ENCODE measurements at places on chromosomes 2 and 18.

DNA sequence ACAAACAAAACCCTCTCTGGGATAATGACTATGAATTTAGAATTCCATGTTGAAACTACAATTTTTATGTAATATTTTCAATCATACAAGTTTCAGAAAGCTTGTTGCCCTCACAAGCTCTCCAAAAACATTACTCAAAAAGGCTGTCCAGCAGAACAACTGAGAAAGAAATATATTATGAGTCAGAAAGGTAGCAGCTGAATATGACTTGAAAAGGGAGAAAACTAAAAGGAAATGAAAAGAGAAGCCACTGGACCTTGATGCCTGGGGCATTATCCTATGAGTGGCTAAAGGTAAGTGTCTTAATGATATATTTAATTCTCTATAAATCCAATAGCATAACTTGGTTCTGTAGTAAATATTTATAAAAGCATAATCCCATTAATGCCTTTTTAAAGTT lies 61.8 kb downstream of the NXPH2 start:
- DNase-seq: no peak

- no peak for DNase-seq
These were observed 118.5 kb downstream of the RPIA start for GRCh38 chr2:88810017-88810416.

DNA sequence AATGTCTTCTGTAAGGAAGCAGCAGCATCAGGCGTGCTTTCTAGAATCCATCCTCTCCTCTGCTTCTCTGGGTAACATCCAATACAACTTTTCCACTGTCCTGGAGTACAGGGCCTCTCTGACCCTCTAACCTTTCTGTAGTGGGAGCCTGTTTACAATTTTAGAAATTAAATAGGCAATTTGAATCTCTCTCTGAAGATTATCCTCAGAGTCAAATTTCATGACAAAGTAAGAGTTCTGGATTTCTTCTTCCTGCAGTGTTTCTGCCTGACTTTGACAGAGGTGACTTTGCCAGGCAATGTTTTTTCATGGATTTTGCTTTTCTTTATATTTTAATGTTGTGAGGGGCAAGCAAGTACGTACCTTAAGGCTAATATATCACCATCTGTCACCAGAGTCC lies 558.4 kb downstream of the PARD3B start:
- DNase-seq: no peak

GRCh38 chr2:205734436-205735037 lies 52.2 kb downstream of the NRP2 start:
- DNase-seq: no peak

- DNase-seq: no peak
These were observed 37.9 kb downstream of the CREB1 start for GRCh38 chr2:207567671-207568070.

DNA sequence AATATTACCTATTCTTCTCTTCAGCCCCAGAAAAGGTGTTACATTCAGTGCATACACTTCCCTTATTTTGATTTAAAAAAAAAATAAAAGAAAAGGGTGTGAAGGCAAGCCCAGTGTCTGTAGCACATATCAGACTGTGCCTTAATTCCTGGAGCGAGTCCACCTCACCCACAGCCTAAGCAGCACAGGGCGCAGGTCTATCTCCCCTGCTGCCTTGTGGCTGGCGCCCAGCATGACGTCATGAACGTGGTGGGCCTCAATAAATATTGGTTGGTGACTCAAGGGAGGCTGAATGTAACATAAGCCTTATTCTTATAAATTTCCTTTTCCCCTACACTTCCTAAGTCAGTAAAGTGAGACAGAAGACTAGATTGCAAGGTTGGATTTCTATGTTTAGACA lies 26.4 kb downstream of the ST3GAL5 start:
- no peak for DNase-seq

DNA sequence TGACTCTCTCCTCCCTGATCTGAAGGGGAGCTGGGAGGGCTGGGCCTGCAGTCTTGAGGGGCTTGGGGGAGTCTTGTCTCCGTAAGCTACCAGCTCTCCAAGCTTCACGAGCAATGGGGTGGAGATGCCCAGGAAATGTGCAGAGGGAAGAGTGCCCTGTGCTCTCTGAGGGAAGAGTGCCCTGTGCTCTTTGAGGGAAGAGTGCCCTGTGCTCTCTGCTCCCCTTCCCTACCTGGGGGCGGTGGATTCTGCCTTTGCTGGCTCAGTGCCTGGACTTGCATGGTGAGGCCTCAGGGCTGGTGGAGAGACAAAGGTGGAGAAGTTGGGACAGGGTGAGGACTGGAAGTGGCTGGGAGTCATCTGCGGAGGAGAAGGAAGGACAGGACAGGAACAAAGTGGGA lies 72.7 kb downstream of the TWIST2 start:
- no peak for DNase-seq

DNA sequence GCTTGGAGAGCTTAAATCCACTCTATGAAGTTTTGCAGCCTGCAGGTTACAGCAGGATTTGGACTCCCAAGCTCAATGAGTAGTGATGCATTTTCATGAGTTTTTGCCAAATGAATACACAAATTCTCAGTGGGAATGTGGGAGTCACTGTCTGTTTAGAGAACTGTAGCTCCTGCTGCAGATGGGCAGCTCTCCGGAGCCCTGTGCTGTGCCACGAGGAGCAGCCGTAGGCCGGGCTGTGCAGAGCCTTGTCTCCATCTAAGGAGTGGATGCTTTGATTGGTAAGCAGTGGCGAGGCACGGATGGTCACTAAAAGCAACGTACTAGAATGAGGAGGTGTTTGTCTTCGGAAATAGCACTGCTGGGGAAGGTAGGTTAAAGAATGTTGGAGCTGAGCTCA lies 96.0 kb upstream of the NFATC1 start:
- DNase-seq: no peak

DNA sequence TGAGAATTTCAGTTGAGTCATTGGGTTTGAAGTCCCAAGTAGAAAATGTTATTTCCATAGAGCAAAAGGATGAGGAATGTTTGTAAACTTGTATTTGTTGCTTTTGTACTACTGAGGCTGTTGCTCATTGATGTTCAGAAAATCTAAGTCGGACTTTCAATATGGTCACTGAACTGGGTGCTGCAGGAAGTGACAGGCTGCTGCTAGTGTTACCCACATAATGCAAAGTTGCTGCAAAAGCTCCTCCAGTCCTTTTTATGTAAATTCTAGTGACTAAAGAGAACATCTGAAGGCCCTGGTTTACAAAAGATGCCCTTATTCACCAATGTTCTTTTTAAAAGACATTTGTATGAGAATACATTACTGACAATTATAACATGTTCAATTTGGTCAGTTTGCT lies 131.1 kb upstream of the FAM98A start:
- DNase-seq: no peak

- no peak for DNase-seq
These were observed 85.2 kb downstream of the HS1BP3 start for GRCh38 chr2:20565623-20566236.

DNA sequence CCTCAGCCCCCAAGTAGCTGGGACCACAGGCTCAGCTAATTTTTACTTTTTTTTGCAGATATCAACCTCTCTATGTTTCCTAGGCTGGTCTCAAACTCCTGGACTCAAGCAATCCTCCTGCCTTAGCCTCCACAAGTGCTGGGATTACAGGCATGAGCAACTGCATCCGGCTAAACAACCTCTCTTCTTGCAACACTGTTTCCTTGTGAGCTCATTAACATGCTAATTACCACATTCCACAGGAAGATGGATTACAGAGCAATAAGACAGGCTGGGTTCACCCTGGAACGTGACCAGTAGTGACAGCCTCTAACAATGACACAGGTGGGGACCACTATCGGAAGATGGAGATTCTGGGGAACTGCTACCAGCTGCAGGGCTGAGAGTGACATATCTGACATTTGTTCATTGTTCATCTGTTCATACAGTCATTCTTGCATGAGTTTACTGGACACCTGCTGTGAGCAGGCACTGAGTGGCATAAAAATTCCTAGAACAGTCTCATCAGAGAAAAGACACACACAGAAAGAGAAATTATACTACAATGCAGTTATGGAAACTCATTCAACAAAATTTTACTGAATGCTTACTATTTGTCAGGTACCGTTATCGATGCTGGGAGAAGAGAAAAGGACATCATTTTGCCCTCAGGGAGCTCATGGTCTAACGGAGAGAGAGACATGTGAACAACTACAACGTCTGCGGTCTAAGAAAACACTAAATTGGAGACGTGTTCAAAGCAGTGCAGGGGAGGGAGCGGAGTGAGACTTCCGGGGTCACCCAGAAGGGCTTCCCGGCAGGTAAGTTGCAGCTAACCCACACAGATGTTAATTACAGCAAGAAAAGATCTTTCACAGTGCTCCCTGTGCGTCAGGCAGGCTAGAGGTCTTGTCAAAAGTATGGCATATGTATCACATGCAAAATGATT lies 37.6 kb downstream of the PROC start:
- no peak for DNase-seq

DNA sequence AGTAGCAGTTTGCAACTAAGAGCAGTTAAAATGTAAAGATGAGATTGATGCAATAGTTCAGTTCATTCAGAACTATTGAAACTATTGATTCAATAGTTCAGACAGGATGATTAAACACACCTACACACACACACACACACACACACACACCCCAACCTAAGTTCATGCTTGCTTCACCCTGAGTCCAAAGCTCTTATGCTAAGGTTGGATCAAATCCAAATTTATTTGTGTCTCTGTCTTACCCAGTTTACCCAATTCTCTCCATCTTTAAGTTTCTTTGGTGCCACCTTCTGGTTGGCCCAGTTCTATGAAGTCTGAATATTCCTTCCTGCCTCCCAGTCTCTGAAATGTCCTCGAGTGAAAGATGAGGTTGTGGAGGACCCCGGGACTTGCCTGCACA lies 5.1 kb downstream of the SERPINB8 start:
- no peak for DNase-seq

DNA sequence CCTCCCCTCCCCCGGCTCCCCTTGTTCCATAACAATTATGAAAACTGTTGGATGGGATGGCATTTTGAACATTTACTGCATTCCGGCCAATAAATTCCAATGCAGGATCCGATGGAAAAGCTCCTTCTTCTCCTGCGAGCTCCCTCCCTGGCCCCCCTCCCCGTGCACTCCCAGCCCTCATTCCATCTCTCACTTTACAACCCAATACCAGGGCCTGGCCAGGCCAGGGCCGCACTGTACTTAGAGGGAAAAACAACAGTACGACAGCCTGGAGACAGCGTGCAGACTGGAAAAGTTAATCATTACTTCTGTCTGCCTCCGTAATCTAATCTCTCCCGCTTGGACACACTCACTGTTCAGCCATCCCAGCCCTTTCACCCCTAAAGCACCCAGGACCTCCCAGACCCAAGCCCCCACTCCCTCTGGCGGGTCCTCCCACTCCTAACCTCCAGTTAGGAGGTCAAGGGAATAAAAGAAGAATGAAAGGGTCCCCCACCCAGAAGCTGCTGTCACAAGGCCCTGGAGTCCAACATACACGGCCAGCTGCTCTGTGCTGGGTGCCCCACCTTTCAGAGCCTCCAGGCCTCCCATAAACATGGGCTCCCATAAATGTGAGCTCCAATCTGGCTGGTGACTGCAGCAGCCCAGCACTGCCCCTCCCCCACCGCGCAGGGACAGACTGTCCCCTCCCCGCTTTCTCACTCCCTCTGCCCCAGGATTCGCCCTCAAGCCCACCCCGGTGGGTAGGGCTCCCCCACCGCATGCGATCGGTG lies 20.6 kb downstream of the SMAD7 start:
- no peak for DNase-seq

GRCh38 chr2:218063486-218063885 lies 5.6 kb upstream of the RUFY4 start:
- DNase-seq: no peak

- no peak for DNase-seq
These were observed 34.9 kb upstream of the HPCAL1 start for GRCh38 chr2:10267551-10268465.

GRCh38 chr2:236569573-236569973 lies at the start of gene ACKR3:
ACKR3 (plus strand) TSS chr2:236569825; CDS start chr2:236580466, 10,641 bp downstream.
- DNase-seq: peak; percentile 33

- DNase-seq: no peak
These were observed 122.3 kb downstream of the ADCYAP1 start for GRCh38 chr18:1026930-1027329.

DNA sequence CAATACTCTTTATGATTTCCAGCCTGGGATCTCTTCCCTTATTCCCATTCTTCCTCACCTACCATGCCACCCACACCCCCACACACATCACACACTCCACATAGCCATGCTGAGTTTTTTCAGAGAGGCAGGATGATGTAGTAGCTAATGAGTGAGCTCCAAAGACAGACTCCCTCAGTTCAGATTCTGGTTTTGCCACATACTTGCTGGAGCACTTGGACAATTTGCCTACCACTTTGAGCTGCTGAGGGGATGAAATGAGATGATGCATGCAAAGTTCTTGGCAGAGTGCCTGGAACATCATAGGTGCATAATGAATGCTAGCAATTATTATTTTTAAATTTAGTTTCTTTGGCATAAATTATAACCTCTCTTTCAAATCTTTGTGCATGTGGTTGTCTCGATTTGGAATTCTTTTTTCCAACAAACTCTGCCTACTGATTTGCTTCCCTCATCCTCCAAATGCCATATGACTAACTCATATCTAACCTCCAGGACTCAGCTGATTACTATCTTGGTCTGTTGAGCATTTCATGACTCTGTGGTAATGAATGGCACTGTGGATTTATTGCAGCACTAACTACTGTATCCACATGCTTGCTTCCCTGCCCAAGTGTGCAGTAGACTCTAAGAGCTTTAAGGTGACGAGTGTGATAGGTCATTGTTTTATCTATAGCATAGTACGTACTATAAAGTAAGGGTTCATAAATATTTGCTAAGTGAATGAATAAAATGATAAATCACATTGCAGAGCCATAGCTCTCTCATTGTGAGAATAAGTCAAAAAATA lies 99.1 kb downstream of the TACR1 start:
- no peak for DNase-seq

Measured in activated T-helper 1 cell treated with anti-CD3 and anti-CD28 coated beads, Interleukin-2, amount 50 U/mL, for 16 hours (primary cell).